ENCODE measurements at places on chromosomes 4 and X.

DNA sequence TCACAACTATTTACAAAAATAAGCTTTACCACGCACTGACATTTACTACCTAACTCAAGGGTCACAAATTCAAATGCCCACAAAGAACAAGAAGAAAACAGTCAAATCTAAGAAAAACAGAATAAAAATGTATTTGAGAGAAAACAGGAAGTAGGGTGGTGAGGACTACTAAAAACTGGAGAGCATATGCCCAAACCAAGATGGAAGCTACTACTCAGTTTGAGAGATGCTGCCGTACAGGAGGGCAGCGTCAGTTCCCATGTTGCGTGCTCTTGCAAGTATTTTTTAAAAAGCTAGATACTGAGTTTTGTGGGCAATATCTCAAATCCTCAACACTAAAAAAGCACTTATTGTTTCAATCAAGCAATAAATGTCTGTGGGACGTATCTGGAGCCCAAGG is 16.2 kb downstream of the HNRNPD start:
- no peak for DNase-seq

DNA sequence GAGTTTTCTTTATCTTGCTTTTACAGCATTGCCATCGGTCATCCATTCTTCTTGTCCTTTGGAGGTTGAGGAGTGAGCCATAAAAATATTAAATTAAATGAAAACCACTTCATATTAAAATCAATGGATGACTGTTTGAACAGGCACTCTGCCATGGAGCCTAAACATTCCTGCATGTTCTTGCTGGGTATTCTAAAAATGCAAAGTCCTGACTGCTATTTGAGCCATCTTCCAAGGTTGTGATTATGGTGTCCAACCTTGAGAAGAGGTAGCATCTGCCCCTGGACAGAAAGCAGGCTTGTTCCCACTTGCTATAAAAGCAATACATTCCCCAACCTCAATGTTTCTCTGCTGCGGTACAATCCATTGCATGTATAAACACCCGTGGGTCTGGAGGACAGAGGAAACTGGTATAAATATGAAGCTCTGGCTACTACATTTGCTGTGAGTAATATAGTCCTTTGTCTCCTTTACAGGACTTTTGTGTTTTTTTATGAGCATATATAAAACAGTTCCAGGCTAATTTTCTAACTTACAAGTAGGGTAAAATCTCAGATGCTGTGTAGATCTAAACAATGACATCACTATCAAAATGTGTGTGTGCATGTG is 70.9 kb upstream of the FAT4 start:
- DNase-seq = no peak

GRCh38 chrX:100830143-100830542 is 10.0 kb downstream of the CSTF2 start:
- no peak for DNase-seq

- no peak for DNase-seq
Measured at GRCh38 chr4:150259861-150260567, 181.8 kb downstream of the DCLK2 start.

DNA sequence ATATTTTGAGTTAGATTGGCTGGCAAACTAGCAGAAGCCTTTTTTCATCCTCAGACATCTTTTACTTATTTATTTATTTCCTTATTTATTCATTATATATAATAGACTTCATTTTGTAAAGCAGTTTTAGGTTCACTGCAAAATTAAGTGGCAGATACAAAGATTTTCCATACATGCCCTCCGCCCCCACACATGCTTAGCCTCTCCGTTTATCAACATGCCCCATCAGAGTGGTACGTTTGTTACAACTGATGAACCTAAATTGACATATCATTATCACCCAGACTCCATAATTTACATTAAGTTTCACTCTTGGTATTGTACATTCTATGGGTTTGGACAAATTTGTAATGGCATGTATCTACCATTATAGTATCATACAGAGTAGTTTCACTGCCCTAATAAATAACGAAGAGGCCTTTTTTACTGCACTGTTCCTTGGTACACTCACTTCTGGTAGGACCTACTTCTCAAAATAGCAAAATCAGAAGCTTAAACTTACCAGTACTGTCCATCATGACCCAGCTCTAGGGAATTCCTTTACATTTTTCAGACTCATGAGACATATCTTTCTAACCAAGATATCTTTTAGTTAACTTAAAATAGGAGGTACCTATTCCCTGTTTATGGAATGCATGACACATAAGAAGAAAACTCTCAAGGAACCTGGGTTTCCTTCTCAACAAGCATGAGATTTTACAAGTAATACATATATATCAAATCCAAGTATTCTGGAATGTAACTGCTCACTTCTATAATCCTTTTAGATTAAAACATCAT is 4.8 kb upstream of the TMPRSS11B start:
- DNase-seq = no peak

GRCh38 chrX:153370293-153371055 is 30.7 kb downstream of the PNMA6E start:
- DNase-seq = no peak

- no peak for DNase-seq
Measured at GRCh38 chr4:106194801-106195200, 121.2 kb downstream of the TBCK start.

- DNase-seq = no peak
Measured at GRCh38 chr4:3302786-3303564, 10.2 kb downstream of the RGS12 start.

DNA sequence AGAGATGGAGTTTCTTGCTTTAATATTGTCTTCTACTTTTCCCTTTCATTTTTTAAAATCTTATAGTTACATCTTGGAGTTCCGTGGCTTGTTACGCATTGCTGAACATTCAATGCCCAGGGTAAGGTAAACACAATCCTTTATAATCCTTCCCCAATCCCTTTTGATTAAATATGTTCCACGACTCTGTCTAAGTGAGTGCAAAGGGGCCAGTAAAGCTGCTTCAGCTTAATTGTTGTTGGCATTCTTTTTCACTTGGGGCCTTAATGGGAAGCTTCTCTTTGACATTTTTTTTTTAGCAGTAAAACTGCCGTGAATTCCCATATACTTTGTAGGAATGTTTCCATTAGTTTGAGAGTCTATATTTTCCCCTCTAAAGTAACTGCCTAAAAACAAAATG is 1028.1 kb downstream of the C4orf33 start:
- DNase-seq = no peak

GRCh38 chrX:74104356-74105015 is 199.5 kb upstream of the ZCCHC13 start:
- no peak for DNase-seq

- DNase-seq = no peak
Measured at GRCh38 chr4:79399076-79399475, 9.0 kb downstream of the GK2 start.

All from stimulated activated CD4-positive, alpha-beta T cell treated with anti-CD3 and anti-CD28 coated beads, Interleukin-1b, Interleukin-23, amount 100 ng/mL, for 4 hours (primary cell).